SJSA1 (cell line): ENCODE measurements at places on chromosomes 11 and 22. TPM values are rescaled to one million over a fixed set of nuclear protein-coding genes. Genes with fewer than 3 reads are reported as not detected.

- no peaks in the 10 kb centered on the region for H3K27me3 ChIP-seq
- H3K36me3 ChIP-seq, result no peaks in the 10 kb centered on the region
- H3K27ac ChIP-seq, result no peak overlapping the region
Measured at GRCh38 chr11:75968021-75968625, 153.1 kb downstream of the UVRAG start.

DNA sequence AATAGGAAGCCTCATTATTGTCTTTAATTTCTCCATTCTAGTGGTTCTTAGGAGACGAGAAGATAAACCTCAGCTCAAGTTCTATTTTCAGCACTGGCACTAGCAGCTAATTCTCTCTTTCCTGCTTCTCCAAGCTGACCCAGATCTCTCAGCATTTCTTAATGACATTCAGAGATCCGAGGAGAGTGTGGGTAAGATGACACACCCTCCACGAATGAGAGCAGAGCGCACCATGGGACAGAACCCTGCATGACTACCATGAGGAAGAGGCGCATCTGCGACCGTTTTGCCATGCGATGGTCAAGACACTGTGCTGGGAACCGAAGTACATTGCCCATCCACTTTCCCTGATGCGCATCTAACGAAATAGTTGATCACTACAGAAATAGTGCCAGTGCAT is 241.8 kb downstream of the LARGE1 start:
- peaks cover 11% of the 10 kb centered on the region for H3K4me1 ChIP-seq
- DNase-seq, result no peak
- H3K36me3 ChIP-seq, result no peaks in the 10 kb centered on the region
- no peaks in the 10 kb centered on the region for H3K27me3 ChIP-seq
- no peak overlapping the region for H3K27ac ChIP-seq

- no peaks in the 10 kb centered on the region for H3K27me3 ChIP-seq
- peaks cover 20% of the 10 kb centered on the region for H3K4me1 ChIP-seq
- DNase-seq, result no peak
Measured at GRCh38 chr11:35272391-35272902, 133.5 kb downstream of the CD44 start.

DNA sequence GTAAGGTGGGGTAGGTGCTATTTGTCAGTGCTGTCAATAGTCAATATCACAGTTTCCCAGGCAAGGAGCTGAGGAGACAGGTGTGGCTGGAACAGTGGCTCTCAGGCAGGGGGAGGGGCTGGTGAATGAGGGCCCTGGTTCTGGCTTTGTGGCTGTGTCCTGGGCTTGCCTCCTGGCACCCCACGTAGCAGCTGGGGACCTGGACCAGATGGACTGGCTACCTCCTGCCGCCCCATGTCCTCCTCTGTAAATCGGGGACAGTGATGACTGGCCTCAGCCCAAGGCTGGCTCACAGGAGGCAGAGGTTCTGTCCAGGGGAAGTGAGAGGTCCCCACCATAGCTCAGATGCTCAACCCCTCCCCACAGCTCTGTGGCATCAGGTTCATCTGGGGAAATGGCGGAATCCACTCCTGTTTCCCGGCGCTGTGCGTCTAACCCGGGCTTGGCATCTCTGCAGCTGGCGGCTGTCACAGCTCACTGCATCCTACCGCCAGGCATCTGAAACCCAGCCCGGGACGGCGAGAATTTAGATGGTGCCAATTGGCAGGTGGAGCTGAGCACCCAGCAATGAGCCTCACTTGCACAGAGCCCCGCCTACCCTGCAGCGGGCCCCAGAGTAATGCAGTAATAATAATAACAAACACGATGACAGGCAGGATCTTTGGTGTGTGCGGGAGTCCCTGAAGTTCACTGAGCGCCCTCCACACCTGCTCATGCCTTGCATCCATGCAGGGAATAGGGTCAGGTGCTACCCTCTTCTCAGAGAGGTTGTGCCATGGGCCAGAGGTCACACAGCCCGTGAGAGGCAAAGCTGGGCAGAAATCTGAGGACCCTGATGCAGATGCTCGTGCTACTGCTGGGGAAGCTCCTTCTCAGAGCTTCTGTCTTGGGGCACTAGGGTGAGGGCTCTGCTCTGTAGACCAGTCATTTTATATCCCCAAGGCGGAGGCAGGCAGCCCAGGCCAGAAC is 27.8 kb upstream of the SHISAL1 start:
- no peak overlapping the region for H3K4me3 ChIP-seq
- no peaks in the 10 kb centered on the region for H3K36me3 ChIP-seq
- no peak for DNase-seq
- H3K27me3 ChIP-seq, result no peaks in the 10 kb centered on the region
- H3K4me1 ChIP-seq, result peaks cover 7% of the 10 kb centered on the region

- no peak for DNase-seq
- no peak overlapping the region for H3K27ac ChIP-seq
- H3K27me3 ChIP-seq, result no peaks in the 10 kb centered on the region
- H3K4me3 ChIP-seq, result no peak overlapping the region
- H3K36me3 ChIP-seq, result no peaks in the 10 kb centered on the region
- H3K4me1 ChIP-seq, result no peaks in the 10 kb centered on the region
Measured at GRCh38 chr11:107359701-107360100, 97.9 kb downstream of the CWF19L2 start.

DNA sequence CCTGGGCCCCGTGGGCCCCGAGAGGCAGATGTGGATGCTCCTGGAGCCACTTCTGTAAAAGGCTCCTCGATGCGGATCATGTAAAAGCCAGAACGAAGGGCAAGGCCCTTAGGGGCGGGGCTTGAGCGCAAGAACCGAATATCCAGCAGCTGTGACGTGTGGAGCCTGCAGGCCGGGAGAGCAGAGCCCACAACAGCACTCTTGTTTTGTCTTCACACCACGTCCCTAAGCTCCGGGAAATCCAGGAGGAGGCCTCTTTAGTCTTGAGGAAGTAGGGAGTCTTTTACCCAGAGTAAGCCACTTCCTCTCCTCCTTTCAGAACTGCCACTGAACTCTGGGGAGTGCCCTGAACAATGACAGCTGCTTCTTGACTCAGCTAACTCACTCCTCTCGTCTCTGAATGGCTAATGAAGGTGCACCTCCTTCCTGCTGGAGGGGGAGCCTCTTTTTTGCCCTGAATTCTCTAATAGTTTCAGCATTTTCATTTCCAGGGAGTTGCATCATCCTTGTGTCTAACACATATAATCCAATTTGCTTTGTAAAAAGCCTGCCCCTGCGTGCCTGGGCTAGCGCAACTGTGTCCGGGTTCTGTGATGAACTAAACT is 12.5 kb downstream of the L3MBTL2 start:
- 0 out of 2 replicates have a peak overlapping the region, but pooled peaks have one; percentile 3 for H3K4me3 ChIP-seq
- DNase-seq, result peak; percentile 65
- peaks cover 19% of the 10 kb centered on the region for H3K4me1 ChIP-seq
- peaks cover 69% of the 10 kb centered on the region for H3K36me3 ChIP-seq
- H3K27me3 ChIP-seq, result no peaks in the 10 kb centered on the region
- H3K27ac ChIP-seq, result peak overlapping the region; percentile 50

- no peaks in the 10 kb centered on the region for H3K36me3 ChIP-seq
- no peaks in the 10 kb centered on the region for H3K27me3 ChIP-seq
- H3K27ac ChIP-seq, result no peak overlapping the region
- DNase-seq, result no peak
Measured at GRCh38 chr11:35275786-35276170, 136.8 kb downstream of the CD44 start.

DNA sequence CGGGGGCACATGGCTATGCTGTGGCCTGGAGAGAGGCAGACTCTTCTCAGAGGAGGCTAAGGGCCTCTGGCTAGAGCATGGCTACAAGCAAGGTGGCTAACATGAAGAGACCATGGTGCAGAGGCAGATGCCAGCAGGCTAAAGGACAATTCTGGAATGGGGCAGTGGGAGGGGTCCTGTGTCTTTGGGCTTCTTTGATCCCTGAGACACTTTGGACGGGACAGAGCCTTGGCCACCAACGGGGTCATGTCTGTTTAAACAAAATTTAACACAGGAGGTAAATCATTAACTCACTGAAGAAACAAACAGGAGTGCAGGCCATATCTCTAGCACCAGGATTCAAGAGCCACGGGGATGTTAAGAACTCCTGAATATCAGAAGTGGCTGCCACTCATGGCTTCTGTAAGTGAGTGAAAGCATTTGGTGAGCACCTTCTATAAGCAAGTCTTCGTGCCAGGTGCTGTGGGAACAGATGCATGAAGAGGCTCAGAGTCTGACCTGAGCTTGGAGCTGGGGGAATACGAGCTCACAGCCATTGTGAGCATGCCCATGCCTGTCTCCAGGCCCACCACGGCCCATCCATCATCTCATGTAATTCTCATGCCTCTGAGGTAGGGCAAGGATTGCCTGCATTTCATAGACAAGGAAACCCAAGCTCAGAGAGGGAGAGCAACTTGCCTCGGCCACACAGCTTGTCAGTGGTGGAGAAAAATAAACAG is 18.3 kb upstream of the ZNRF3 start:
- H3K27ac ChIP-seq, result no peak overlapping the region
- no peak overlapping the region for H3K4me3 ChIP-seq
- H3K27me3 ChIP-seq, result no peaks in the 10 kb centered on the region
- no peak for DNase-seq
- no peaks in the 10 kb centered on the region for H3K4me1 ChIP-seq

- no peaks in the 10 kb centered on the region for H3K36me3 ChIP-seq
- no peak overlapping the region for H3K27ac ChIP-seq
- no peaks in the 10 kb centered on the region for H3K27me3 ChIP-seq
- H3K4me3 ChIP-seq, result no peak overlapping the region
Measured at GRCh38 chr22:31360029-31360428, 13.9 kb upstream of the PATZ1 start.

DNA sequence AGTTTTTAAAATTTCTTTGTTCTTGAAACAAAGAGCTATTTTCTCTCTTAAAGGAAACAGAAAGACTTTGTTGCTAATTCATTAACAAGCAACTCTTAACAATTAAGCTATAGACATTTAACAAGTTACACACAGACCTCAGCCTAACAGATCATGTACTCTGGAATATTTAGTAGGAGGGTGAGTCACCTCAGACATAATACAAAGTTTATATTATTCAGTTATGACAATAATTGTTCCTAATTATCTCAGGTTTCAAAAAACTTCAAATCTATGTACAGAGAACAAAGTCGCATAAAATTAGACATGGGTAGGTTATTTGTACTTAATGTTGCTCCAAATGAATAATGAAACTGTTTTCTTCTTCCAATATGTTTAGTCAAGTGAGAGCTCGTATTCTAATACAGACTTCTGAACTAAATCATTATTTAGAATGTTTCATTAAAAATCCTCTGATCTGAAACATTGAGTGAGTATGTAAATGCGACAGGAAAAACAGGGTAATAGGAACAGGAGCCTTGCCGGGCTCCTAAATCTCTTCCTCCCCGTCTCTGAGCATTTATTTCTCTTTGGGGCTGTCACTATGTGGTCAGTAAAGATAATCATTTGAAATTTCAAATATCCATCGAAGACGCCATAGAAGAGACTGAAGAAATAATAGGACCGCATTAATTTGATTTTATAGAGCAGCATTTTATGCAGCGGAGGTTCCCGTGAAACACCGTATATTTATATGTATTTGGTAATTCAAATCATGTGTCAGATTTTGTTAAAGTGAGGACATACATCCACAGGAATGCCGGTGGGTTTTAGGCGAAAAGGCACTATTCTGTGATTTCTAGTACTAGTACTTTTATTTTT is 8.7 kb upstream of the BARX2 start:
- no peak overlapping the region for H3K4me3 ChIP-seq
- 0 out of 2 replicates have a peak, but pooled peaks cover 8% of the 10 kb centered on the region for H3K27me3 ChIP-seq
- no peaks in the 10 kb centered on the region for H3K4me1 ChIP-seq
- H3K27ac ChIP-seq, result no peak overlapping the region
- H3K36me3 ChIP-seq, result no peaks in the 10 kb centered on the region
- DNase-seq, result no peak

OR8D1 gene
- not detected in 2 replicates for total RNA-seq

ACRV1 gene
- not detected in 2 replicates for total RNA-seq

FAM83F gene
- not detected in 2 replicates for total RNA-seq
